Activated CD8-positive, alpha-beta T cell treated with anti-CD3 and anti-CD28 coated beads, Interleukin-2, amount 10 ng/mL, durations not matched to agents 7 days and 5 days (primary cell): ENCODE measurements at places on chromosomes 1 and 21.
A peak's percentile ranks its signal among the peaks of the same experiment; 100 is the strongest.

DNA sequence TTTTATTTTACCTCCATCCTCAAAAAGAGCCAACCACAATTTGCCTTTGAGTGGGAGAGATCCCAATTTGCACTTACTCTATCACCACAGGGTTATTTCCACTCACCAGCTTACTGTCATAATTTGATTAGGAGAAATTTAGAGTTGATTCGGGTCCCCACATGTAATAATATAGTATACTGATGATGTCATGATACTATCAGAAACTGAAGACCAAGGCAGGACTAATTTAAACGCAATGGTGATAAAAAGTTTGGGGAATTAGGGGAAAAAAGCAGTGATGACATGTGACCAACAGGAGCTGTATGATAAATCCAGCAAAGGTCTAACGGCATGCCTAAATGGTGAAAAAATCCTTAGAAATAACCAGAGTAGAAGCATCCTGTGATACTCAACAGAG is 54.4 kb downstream of the TRIM33 start:
- DNase-seq: no peak

GRCh38 chr1:168555508-168556046 is 11.8 kb upstream of the XCL2 start:
- no peak for DNase-seq

DNA sequence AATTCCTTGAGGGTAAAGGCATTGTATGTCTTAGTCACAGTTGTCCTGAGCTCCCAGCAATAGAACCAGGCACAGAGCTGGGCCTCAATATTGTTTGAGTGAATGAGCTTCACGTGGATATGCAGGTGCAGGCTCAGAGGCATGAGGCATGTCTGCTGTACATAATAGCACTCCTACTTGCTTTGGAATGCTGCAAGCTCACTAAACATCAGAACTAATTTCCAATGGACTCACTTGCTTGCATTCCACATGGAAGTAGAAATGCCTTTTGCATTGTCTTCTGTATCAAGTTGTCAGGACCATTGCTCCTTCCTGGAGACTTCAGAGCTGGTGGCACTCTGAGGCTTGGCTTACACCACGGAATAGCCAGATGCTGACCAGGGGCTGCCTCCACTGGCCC is 37.1 kb downstream of the INAVA start:
- no peak for DNase-seq

DNA sequence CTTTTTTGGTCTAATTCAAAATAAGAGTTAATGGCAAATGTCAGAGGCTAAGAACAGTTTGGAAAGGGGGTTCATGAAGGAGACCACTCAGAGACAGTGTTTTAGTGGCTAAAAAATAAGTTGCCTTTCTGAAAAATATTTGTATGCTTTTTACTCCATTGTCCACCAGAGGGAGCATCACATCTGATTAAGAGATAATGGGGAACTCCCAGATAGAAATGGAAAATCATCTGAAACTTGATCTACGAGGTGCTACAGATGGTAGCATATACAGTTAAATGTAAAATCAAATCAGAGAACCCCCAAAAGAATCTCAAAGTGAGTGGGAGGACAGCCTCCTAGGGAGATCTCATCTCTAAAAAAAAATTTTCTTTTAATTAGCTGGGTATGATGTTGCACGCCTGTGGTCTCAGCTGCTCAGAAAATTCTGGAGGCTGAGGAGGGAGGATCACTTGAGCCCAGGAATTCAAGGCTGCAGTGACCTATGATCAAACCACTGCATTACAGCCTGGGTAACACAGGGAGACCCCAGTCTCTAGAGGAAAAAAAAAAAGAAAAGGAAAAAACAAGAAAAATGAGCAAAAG is 9.7 kb downstream of the SMYD3 start:
- peak; percentile 47 for DNase-seq

DNA sequence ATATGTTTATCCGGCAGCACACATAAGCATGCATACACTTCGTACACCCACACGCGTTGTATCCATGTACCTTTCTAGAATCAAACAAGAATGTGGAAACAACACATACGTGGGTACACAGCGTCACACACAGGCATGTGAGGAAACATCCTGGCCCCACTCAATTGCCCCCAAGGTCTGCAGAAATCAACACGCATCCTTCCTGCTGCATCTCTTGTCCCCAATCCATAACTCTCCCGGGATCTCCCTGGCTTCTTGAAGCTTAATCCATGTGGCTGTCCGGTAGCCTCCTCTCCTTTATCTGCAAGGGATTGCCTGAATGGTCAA is 5.5 kb upstream of the TBX15 start:
- no peak for DNase-seq

GRCh38 chr1:201656311-201657032 is 117.5 kb downstream of the NAV1 start:
- no peak for DNase-seq

- peak; percentile 65 for DNase-seq
Observed at GRCh38 chr1:36306210-36306901, at the start of gene SH3D21. Gene SH3D21, plus strand, starts transcription at chr1:36306368. Its CDS starts 53 bp downstream, at chr1:36306421.

- no peak for DNase-seq
Observed at GRCh38 chr1:110756506-110756905, 81.8 kb upstream of the KCNA3 start.

DNA sequence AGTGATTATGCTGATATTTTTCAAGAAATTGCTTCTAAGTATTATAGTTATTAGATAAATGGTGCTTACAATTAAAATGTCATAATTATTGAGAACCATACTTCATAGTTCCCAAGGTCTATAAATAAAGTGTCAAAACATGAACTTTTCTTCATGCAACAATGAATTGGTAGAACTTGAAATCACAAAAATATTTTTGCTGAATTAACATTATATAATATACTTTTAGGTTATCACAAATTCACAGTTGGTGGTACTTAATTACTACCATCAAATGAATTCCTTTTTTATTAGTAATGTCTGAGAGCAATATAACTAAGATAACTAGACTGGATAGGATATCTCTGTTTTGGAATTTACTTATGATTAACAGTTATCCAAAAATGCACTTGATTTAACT is 4.7 kb downstream of the DNM3 start:
- no peak for DNase-seq

- DNase-seq: no peak
Observed at GRCh38 chr1:29811727-29812407, 575.5 kb downstream of the PTPRU start.

- no peak for DNase-seq
Observed at GRCh38 chr1:62337706-62338631, 18.7 kb upstream of the KANK4 start.

DNA sequence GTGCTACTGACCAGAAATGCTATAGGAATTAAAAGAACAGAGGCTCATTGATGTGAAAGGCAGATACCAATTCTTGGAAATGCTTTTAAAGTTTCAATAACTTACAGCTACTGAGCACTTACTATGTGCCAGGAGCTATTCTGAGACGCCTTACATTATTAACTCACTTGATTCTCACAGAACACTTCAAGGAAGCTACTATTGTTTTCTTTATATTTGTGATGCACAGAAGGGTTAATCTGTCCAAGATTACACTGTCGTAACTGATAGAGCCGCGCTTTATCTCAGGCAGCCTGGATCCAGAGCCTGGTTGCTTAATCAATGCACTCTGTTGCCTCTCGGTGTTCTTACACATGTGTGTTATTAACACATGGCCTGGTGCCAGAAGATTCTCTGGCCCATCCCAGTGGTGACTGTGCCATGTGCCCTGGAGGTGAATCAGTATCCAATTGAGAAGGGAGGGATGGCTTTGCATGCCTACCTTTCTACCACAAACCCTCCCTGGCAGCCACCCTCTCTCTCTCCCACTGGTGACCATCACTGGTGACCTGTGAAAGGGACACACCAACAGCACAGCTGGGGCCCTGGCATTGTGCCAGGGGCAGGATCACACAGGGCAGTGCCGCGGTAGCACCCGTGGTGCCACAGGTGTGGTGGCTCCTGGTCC is 8.8 kb downstream of the FMO1 start:
- DNase-seq: no peak

GRCh38 chr1:91940496-91940895 is 8.7 kb upstream of the BRDT start:
- DNase-seq: no peak

DNA sequence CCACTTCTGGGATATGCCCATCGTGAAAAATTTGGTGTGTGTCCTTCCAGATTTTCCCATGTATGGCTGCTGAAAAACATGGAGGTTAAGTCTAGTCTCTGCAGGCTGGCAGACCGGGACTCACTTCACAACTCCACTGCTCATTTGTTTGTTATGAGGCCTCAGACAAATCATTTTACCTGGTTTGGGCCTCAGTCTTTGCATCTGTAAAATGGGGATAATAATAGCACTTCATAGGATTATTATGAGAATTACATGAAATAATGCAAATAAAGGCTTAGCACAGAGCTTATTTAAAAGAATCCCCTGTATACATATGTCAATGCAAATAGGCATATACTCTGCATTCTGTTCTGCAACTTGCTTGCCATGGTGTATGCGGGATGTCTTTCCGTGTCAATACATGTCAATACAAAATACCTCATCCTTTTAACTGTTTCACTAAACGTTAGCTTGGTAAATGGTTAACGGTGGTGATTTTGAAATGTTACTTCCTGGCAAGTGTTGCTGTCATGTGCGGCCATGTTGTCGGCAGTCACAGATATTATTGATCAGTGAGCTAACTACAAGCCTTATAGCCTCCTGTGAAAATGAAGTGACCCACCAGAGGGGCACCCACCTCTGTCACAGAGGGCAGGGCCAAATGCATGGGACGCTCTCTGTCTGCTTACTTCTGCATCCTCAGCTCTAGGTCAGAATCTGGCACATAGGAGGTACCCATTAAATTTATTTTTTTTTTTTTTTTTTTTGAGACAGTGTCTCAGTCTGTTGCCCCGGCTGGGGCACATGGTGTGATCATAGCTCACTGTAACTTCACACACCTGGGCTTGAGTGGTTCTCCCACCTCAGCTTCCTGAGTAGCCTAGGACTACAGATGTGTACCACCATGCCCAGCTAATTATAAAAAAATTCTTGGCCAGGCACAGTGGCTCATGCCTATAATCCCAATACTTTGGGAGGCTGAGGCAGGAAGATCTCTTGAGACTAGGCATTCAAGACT is 4.3 kb downstream of the LCK start:
- peak; percentile 60 for DNase-seq

- no peak for DNase-seq
Observed at GRCh38 chr1:74415935-74416334, 96.5 kb downstream of the LRRC53 start.

GRCh38 chr1:16151196-16151994 is 4.5 kb downstream of the EPHA2 start:
- no peak for DNase-seq

- DNase-seq: no peak
Observed at GRCh38 chr1:87136607-87137341, 191.9 kb upstream of the LMO4 start.

DNA sequence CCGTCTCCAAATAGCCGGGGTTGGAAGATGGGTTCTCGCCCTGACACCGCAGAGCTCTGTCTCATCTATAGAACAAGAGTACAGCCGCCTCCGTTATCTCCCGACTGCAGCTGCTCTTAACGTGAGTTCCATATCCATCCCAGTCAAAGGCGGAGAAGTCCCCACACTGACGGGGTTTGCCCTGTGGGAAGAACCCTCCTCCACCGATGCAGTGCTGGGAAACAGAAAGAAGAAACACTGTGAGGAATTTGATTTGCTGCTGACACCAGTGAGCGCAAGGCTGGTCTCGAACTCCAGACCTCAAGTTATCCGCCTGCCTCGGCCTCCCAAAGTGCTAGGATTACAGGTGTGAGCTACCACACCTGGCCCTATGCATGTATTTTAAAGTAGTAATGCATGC is 9.5 kb downstream of the ITLN2 start:
- no peak for DNase-seq

DNA sequence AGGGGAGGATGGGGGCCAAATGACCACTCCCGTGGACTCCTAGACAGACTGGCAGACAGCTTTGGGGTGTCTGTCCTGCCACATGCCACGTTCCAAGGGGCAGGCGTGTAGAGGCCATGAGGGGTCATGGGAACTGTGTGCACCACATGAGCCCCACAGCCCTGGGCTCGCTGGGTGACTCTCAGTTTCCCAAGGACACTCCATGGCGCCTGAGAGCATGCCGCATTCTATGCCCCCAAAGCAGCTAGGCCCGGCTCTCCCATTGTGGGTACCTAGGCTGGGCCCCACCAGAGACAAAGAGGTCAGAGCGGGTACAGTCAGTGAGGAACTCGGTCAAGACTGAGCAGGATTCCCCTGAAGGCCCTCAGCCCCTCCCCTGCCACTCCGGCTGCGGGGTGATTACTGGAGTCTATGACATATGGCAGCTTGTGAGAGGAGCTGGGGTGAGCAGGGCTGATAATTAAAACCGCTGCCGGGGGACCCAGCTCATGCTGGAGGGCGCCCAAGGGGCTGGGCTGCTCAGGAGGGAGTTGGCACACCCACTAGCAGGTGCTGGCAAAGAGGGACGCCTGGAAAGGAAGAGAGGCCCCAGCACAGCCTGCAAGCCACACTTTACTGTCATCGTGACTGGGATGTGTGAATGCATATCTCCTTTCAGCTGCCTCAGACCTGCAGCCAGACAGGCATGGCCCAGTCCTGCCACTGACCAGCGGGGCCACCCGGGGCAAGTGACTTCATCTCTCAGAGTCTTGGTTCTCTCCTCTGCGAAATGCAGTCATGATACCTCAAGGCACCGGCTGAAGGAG is 8.4 kb downstream of the LRP8 start:
- DNase-seq: no peak

DNA sequence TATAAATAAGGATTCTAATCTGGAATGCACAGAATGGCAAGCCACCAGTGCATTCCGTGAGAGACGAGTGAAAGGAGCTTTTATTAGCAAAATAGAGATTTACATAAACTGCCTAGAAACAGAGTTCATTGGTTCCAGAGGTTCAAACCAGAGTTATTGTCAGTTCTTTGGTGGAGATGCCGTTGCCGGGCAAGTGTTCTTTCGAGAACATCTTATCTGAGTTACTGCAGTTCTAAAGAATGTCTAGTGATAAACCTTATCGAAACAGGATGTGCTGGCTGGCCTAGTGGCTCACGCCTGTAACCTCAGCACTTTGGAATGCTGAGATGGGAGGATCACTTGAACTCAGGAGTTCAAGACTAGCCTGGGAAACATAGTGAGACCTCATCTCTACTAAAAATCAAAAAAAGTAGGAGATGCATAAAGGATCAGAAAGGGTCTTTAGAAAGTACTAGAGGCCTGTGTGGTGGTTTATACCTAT is 19.9 kb upstream of the EVI5 start:
- no peak for DNase-seq

DNA sequence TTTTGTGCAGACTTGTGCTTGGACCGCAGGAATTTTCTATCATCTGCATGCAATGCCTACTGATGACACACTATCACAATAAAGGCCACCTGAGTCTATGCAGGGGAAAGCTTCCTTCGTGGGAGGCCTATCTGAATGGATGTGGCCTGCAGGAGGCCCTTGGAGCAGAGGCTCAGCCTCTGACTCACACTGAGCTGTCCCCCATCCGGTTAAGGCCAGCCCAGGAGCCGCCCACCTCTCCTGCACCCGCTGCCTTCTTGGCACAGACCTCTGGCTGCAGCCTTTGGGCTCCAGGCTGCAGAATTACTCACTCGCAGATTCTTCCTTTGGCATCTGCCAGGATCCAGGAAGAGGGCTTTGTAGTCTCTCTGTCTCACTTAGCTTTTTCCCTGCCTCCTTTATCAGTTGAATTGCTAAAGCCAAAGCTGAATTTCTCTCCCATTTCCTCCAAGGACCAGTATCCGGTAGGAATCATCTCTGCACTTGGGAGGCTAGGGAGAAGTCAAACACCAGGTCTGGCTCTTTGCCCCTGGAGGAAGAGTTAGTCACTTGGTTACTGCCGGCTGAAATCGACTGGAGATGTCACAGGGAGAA is 65.1 kb upstream of the JUN start:
- no peak for DNase-seq
